ENCODE measurements at places on chromosomes 13 and 19. TPM values are rescaled to one million over a fixed set of nuclear protein-coding genes. Genes with fewer than 3 reads are reported as not detected.

ZNF181 gene
- total RNA-seq, result 59.5 TPM

SYCN gene
- not detected for total RNA-seq

IGFL2 gene
- not detected for total RNA-seq

PSG6 gene
- total RNA-seq, result not detected

C19orf33 gene
- total RNA-seq, result 9.2 TPM

LILRB5 gene
- 2.1 TPM for total RNA-seq

ZNF723 gene
- not detected for total RNA-seq

RAB20 gene
- total RNA-seq, result 6.7 TPM

NXNL1 gene
- 3.6 TPM for total RNA-seq
